K562 (cell line): ENCODE measurements at places on chromosomes 1 and 21. TPM values are rescaled to one million over a fixed set of nuclear protein-coding genes. Genes with fewer than 3 reads are reported as not detected.

- H3K4me1 ChIP-seq: peaks cover 18% of the 10 kb centered on the region
- H3K27ac ChIP-seq: no peak overlapping the region
- no peak for DNase-seq
- H3K36me3 ChIP-seq: peaks cover 2% of the 10 kb centered on the region; the same call in 2 of the 3 replicates
Measured at GRCh38 chr1:32868085-32868484, 2.6 kb downstream of the FNDC5 start.

DNA sequence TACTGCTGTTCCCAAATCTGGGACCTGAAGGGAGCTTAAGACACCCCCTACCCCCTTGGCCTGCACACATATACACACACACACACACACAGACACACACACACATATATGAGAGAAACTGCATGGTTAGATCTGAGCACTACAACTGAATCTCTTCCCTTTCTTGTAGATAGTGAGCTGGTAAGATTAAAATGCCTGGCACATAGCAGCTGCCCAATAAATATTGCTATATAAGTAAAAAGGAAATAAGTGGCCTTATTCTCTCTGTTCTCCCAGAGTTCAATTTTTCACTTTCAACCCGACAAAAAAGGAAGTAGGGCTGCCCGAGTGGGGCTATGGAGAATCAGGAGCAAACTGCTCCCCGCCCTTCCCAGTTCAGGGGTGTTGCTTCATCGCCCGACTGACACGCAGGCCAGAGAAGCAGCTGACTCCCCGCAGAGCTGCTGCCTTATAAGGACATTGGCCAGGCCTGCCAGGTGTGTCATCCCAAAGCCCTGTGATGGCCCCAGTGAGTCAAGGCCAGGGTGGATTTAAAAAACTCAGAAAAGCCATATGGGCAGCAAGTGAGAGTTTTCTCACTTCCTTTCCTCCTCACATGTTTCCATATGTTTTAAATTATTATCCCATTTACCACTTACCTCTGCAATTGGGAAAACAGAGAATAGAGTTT lies 106.5 kb upstream of the SLC44A3 start:
- H3K27me3 ChIP-seq: peaks cover 41% of the 10 kb centered on the region
- H3K36me3 ChIP-seq: no peaks in the 10 kb centered on the region
- no peak overlapping the region for H3K27ac ChIP-seq
- DNase-seq: no peak
- no peaks in the 10 kb centered on the region for H3K4me1 ChIP-seq
- H3K4me3 ChIP-seq: no peak overlapping the region

DNA sequence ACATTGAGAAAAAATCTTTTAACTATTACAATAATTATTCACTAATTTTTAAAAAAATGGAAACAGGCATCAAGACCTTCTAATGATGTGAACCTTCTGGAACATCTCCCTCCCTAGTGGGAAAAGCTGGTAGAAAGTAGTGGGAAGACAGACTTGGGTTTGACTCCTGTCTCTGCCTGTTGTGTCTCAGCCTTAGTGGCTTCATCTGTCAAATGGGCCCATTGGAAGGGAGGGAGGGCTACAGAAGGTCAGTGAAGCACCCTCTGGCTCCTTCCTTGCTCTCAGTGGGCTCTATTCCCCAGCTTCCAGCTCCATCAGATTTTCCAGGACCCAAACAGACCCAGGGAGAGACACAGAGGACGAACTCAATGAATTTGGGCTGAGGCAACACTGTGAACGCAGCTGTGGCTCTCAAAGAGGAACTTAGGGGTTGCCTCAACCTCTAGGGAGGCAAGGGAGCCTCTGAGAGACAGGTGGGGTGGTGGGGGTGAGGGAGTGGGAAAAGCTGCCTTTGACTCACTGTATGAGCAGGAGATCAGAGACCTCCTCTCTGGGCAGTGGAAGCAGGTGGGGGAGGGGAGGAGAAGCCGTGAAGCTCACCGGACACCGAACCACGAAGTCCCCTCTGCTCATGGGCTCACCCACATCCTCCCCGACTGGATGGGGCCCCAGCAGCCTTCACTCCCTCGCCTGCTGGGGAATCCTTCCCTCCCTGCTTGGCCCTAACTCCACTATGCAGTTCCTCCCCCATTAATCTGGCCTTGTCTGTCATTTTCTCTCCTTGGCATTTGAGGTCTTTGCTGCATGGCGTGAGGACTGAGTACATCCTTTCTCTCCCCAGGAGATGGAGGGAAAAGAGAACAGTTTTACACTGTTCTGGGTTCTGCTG lies 4.5 kb downstream of the CNR2 start:
- no peak overlapping the region for H3K27ac ChIP-seq
- H3K36me3 ChIP-seq: no peaks in the 10 kb centered on the region
- peak; percentile 51 for DNase-seq
- peaks cover 33% of the 10 kb centered on the region for H3K4me1 ChIP-seq
- no peak overlapping the region for H3K4me3 ChIP-seq
- no peaks in the 10 kb centered on the region for H3K27me3 ChIP-seq

DNA sequence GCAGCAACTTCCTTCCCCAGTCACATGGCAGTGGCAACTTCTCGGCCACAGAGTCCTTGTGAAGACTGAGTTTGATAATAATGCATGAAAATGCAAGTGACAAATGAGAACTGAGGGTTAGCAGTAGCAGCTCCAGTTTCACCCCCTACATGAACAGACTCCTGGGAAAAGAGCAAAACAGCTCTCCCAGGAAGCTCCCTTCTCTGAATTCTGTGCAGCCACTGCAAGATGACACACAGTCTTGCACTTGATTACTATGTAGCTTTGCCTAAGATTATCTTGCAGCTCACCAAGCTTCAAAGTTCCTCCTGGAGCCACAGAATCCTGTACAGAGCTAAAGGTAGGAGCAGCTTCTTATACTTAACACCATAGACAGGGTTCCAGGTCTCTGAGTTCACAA lies 4.7 kb downstream of the PGBD5 start:
- H3K27ac ChIP-seq: no peak overlapping the region
- DNase-seq: no peak
- H3K4me1 ChIP-seq: peaks cover 10% of the 10 kb centered on the region; the same call in 1 of the 2 replicates
- H3K4me3 ChIP-seq: no peak overlapping the region
- H3K27me3 ChIP-seq: peaks cover 37% of the 10 kb centered on the region

The ATP6V1G3 gene
- not detected in 2 replicates for polyA plus RNA-seq

The CR1L gene
- 34.3 and 35.1 TPM in 2 replicates for polyA plus RNA-seq
